Cardiac atrium fibroblast (primary cell): ENCODE measurements at places on chromosomes 5 and 9. TPM values are rescaled to one million over a fixed set of nuclear protein-coding genes. Genes with fewer than 3 reads are reported as not detected.

Gene HK3
- total RNA-seq = 0.65 TPM in 1 of 2 replicates, not detected in the other

Gene PTPN3
- 2.2 and 3.1 TPM in 2 replicates for total RNA-seq

Gene GFPT2
- 57.0 and 80.7 TPM in 2 replicates for total RNA-seq

Gene ZNF346
- 10.7 and 19.9 TPM in 2 replicates for total RNA-seq

Gene ORM2
- total RNA-seq = not detected in 2 replicates

Gene TMOD1
- total RNA-seq = 0.18 and 0.65 TPM in 2 replicates

Gene CTSL
- total RNA-seq = 423 and 523 TPM in 2 replicates

Gene CDKN2B-AS1
- total RNA-seq = 0.16 and 0.18 TPM in 2 replicates

Gene UIMC1
- 24.9 and 27.4 TPM in 2 replicates for total RNA-seq

Gene CBY3
- total RNA-seq = not detected in 2 replicates

Gene AMBP
- total RNA-seq = not detected in 2 replicates

Gene MOCS2
- total RNA-seq = 40.0 and 47.8 TPM in 2 replicates

Gene TICAM2
- total RNA-seq = under 0.01 and 1.8 TPM in 2 replicates

Gene CARD9
- under 0.01 and 0.65 TPM in 2 replicates for total RNA-seq

Gene PCDHGB6
- 1.4 and 2.1 TPM in 2 replicates for total RNA-seq

Gene FAM81B
- total RNA-seq = not detected in 2 replicates

Gene CCL27
- total RNA-seq = not detected in 2 replicates

Gene CDX1
- not detected in 2 replicates for total RNA-seq

Gene PCDHB9
- under 0.01 TPM in 1 of 2 replicates, not detected in the other for total RNA-seq

Gene PCDHAC1
- total RNA-seq = not detected in 2 replicates

Gene GHR
- total RNA-seq = 4.0 and 5.2 TPM in 2 replicates

Gene MARCOL
- not detected in 2 replicates for total RNA-seq

Gene KCNT1
- not detected in 2 replicates for total RNA-seq

Gene SOWAHA
- 0.16 TPM in 1 of 2 replicates, not detected in the other for total RNA-seq

Gene ENC1
- 46.2 and 99.3 TPM in 2 replicates for total RNA-seq

Gene ACER2
- 10.9 and 11.9 TPM in 2 replicates for total RNA-seq

Gene SWI5
- total RNA-seq = 36.9 and 59.8 TPM in 2 replicates

Gene TMEM215
- total RNA-seq = not detected in 2 replicates
